Esophagus squamous epithelium (tissue), 5 donors: ENCODE measurements at places on chromosomes 16 and 17.

GRCh38 chr16:3304370-3304769, 860 bp downstream of the TIGD7 start:
- DNase-seq: no peak

DNA sequence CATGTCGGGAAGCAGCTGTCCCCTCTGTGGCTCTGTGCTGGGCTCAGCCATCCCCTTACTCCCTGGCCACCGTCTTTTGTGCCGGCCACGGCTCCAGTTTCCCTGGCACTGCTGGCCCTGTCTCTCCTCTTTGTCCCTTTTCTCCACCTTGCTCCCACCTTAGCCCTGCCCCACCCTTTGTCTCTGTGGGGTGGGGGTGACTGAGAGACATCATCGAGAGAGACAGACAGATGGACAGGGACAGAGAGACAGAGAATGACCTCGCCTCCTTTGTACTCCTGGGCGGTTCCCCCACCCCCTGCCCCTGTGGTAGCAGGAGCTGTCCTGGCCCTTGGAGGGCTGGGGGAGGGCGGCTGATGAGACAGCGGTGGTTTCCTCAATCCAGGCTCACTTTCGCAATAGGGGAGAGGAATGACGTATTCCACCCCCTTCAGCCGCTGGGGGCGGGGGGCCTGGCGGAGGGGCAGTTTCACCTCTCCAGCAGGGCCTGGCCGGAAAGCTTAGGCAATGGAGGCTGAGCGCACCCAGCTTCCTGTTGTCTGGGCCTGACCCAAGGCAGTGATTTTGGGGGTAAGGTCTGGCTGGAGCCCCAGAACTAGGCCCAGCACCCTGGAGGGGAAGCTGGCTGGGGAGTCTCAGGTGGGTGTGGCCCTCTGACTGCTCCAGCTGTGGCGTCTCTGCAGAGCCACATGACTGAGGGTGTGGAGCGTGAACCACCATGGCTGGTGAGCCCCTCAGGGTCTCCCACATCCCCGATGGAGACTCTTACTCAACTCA, 7.3 kb downstream of the FMNL1 start:
- no peak for DNase-seq

DNA sequence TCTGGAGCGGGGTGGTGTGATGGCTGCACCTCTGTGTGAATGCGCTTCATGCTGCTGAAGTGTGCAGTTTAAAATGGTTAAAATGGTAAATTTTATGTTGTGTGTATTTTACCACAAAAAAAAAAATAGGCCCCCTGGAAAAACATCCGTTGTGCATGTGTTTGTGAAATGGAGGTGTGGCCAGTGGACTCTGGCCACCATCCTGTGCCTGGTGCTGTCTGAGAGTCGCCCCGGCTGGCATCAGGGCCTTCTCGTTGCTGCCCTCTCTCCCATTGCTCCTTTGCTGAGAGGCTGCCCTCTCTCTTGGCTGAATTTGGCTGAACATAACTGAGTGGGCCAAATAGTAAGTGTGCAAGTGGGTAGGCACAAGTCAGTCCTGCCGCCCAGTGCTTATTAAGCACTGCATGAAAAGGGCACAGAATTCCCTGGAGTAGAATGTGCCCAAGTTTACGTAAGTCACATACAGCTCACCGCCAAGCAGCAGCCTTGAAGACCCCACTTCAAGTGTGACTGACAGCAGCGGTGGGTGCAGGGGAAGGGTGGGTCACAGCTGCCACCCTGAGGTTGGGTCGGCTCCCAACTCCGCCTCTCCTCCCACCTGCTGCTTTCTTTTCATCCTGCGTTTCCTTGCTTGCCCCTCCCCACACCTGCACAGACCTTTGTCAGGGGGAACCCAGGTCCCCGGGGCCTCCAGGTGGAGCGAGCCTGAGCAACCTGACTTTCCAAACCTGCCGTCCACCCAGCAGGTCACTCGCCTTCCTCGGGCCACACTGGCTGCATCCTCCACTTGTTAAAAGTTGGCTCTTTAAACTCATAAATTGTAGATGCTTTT, 46.8 kb downstream of the FOXK2 start:
- no peak for DNase-seq

GRCh38 chr16:84742641-84743092, 42.9 kb downstream of the USP10 start:
- DNase-seq: no peak

DNA sequence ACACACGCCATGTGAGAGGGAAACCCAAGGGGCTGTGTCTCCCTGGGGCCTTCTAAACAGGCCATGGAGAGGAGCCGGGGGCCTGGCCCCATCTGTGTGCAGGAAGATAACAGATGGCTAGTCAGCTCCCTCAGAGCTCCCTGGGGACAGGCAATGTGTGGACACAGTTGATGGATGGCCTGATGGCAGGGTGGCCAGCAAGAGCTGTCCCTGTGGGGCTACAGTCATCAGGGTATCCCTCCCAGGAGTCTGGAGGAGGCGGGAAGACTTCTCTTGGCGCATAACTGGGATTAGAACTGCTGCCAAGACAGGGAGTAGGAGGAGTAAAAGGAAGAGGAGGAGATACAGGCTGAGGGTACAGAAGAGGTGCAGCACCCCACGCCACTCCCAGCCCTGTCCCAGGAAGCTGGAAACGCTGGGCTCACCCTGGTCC, 17.3 kb downstream of the MYO18A start:
- DNase-seq: no peak

GRCh38 chr16:28529124-28529523, 9.7 kb downstream of the NUPR1 start:
- DNase-seq: no peak

- DNase-seq: no peak
Measured at GRCh38 chr17:68182011-68182306, 65.9 kb upstream of the AMZ2 start.

GRCh38 chr17:49399995-49400394, 14.7 kb downstream of the PHB1 start:
- no peak for DNase-seq

DNA sequence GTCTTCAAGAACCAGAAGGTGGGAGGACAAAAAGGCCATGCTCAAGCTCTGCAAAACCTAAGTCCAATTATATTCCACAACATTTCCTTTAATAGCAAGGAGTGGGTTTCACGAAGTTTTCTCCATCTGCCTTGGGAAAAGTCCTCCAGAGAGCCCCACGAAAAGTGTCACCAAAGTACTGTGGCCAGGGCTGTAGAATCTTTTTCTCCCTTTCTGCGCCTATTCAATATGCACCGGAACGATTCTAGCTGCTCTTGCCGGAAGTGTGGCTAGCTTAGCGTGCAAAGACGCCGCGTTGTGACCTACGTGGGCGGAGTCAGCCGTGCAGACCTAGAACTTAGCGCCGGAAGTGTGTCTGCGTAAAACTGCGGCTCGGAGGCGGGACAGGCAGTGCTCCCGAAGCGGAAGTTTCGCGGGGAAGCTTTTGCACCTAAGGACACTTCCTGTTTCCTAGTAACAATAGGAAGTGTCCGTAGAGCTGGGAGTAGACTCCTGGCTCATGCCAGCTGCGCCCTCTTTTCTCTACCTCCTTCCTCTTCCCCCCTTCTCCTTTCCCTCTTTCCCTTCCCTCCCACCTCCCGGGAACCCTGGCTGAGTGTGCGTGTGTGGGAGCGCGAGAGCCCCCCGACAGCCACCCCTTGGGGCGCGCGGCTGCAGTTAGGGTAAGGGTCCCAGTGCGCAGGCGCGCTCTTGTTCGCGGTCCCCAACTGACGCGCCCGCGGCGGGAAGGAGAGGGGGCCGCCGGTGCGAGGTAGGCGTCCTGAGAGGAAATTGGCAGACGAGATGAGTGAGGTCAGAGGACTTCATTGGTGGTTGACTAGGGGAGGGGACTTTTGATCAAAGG, at the start of the genes ZNF646 and ZNF668:
ZNF646 (plus strand) TSS at position 453 of the 844 bp plus-strand sequence. CDS start 1,903 bp downstream, outside the sequence.
ZNF668 (minus strand) TSS at position 271 of the 844 bp plus-strand sequence. CDS start 9,781 bp downstream, outside the sequence.
- peak; percentile 92 for DNase-seq

DNA sequence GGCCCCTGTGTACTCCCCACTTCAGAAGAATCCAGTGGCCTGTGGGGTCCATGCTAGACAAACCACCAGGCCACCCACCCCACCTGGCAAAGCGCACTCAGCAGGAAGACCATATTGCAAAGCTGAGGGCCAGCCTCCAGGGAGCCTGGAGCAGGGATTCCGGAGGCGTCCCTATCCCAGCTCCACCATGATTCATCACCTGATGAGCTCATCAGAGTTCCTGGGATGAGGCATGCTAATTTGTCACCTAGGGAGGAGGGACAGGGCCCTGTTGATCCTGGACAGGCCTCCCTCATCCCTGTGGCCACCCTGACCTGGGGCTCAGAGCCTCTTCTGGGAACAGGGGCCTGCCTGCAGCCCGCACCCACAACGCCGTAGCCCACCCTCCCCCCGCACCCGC, 131.6 kb upstream of the PLCG2 start:
- DNase-seq: no peak

DNA sequence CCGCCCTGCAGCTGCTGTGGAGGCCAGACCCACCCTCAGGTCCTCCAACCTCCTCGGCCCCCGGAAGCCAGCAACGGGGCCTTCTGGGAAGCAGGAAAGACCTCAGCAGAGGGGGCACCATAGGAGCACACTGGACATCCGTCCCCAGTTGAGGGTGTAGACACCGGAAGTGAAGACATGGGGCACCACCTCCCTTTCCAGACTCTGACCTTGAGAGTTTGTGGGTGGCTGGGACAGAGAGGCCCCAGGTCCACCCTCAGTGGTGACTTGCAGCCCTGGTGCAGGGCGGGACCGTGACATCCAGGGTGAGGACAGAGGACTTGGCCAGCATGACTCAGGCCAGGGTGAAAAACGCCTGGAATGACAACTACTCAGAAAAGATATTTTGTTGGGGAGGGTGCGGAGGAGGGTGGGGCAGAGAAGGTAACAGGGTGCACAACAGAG, 19.9 kb downstream of the CEP295NL start:
- no peak for DNase-seq

DNA sequence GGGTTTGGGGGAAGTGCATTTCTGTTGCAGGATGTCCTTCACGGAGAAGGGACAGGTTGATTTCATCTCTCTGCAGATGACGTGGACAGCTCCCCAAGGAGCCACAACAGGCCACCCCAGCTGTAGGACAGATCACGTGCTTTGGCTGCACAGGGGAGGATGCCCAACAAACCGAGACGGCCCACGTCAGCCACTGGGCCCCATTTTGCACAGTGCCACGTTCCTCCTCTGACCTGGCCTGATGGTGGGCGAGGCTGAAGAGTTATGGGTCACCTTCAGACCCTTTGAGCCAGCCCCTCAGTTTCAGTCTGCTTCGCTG, 9.0 kb upstream of the RHBDL3 start:
- no peak for DNase-seq

GRCh38 chr16:76577003-76577402, 299.8 kb downstream of the CNTNAP4 start:
- DNase-seq: no peak

DNA sequence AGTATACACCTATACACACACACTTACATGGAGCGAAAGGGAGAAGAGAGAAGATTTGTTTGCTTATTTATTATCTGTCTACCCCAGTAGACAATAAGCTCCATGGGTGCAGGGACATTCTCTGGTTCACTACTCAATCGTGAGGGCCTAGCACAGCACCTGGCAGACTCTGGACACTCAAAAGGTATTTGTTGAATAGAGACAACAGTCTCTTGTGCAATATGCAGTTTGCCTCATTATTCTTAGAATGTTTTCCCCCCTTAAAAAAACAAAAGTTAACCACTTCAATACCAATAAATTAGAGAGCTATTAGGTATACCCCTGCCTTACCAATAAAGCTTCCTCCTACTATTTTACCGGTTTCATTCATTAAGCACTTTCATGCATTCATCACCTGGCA, 2.0 kb downstream of the AKAP10 start:
- DNase-seq: no peak

- DNase-seq: no peak
Measured at GRCh38 chr16:84610376-84610775, 7.5 kb downstream of the COTL1 start.

DNA sequence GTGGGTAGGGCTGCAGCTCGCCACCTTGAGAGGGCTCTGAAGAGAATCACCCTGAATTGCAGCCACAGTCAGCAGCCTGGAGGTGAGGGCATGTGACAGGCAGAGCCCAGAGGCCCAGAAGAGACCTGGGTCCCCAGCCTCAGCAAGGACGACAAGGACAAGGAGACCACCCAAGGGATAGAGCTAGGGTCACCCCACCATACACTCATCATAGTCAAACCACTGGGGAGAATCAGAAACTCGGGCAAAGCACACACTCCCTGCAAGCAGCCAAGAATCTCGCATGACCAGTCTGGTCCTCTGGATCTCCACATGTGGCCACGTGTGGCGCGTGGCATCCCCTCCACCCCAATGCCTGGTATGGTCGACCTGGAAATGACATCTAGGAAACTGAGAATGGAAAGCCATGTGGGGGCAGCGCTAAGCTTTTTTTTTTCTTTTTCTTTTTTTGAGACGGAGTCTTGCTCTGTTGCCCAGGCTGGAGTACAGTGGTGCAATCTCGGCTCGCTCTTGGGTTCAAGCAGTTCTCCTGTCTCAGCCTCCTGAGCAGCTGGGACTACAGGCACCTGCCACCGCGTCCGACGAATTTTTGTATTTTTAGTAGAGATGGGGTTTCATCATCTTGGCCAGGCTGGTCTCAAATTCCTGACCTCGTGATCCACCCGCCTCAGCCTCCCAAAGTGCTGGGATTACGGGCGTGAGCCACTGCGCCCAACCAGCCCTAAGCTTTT, 4.6 kb upstream of the SPHK1 start:
- no peak for DNase-seq

- no peak for DNase-seq
Measured at GRCh38 chr16:66510298-66510697, 39.6 kb downstream of the TK2 start.

GRCh38 chr17:74153821-74154430, 49.6 kb upstream of the RPL38 start:
- DNase-seq: no peak

DNA sequence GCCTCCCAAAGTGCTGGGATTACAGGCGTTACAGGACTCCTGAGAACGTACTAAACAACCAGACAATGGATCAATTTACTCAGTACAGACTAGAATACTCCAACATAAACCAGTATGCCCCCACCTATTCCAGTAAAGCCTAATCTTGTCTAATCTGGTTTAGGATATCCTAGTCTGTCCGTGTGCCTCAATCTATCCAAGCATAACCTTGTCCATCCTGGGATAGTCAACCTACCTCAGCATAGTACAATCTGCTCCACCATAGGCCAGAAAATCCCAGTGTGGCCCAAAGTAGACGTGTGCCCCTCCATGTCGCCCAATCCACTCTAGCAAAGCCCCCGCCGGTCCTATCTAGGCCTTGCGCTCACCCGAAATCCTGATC, 625 bp downstream of the DVL2 start:
- no peak for DNase-seq

GRCh38 chr17:46044286-46044928, 45.4 kb downstream of the STH start:
- DNase-seq: no peak

DNA sequence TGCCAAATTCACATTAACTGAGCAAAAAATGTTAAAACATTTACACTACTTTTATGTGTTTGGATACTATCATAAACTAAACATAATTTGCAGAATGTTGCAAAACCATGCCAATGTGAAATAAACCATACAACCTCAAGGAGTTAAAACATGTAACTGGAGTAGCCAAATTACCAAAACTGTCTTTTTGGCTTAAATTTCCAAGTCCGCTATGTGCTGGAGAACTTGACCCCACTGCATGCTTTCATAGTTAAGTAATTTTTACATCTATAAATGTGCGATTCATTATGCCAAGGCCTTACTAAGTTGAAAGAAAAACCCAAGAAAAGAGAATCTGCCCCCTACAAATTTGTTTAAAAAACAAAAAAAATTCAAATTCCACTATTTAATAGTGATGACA, 28.2 kb downstream of the BRD7 start:
- no peak for DNase-seq
